ENCODE measurements at places on chromosomes 1 and 21.

GRCh38 chr1:70820995-70821394 lies 226.6 kb downstream of the PTGER3 start:
- no peaks in the 10 kb centered on the region for H3K27me3 ChIP-seq
- no peaks in the 10 kb centered on the region for H3K36me3 ChIP-seq
- DNase-seq, result no peak
- H3K4me1 ChIP-seq, result no peaks in the 10 kb centered on the region
- no peak overlapping the region for H3K27ac ChIP-seq

- H3K27me3 ChIP-seq, result no peaks in the 10 kb centered on the region
- no peak overlapping the region for H3K4me3 ChIP-seq
- peak; percentile 9 for DNase-seq
- H3K27ac ChIP-seq, result no peak overlapping the region
- H3K36me3 ChIP-seq, result no peaks in the 10 kb centered on the region
Measured at GRCh38 chr1:98388441-98388840, 273.1 kb upstream of the SNX7 start.

DNA sequence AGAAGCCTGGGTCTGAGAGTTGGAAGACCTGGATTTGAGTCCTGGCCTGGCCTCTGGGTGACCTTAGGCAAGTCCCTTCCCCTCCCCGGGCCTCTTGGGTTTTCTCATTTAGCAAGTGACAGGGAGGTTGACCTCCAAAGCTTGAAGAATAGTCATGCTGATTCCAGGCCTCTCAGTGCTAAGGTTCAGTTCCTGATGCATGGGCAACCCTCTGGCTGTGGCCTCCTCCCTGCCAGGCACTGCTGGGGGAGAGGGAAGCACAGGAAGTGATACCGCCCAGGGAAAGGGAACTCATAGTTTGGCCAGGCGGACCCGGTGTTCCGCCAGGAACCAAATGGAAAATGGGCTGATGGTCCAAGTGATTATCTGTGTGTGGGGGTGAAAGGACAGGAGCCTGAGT lies 23.6 kb upstream of the WASF2 start:
- no peak overlapping the region for H3K4me3 ChIP-seq
- DNase-seq, result no peak
- no peak overlapping the region for H3K27ac ChIP-seq
- H3K27me3 ChIP-seq, result no peaks in the 10 kb centered on the region
- peaks cover 16% of the 10 kb centered on the region for H3K4me1 ChIP-seq

DNA sequence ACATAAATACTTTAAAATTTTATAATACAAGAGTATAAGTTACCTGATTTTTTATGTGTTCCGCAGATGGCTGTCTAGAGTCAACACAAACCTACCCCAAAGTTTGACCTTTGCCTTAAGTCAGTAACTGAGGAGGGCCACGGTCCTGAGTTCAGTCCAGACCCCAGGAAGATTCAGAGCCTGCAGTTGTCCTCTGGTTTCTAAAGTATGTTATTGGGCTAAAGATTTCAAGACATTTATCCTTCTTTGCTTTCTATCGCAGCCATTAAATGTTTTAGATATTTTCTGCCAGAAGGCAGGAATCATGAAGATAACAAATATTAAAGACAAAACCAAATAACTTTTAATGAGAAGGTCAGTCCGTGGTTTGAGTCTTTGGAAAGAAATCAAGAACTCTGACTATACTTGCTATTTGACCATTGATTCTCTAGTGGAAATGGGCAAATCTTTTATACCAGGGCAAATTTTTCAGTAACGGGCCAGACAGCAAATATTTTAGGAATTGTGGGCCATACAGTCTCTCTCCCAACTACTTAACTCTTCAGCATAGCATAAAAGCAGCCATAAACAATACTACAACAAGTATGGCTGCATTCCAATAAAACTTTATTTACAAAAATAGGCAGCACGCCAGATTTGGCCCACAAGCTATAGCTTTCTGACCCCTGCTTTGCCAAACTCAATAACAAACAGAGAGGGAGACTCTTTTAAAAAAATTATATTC lies 38.0 kb upstream of the HAO2 start:
- H3K27me3 ChIP-seq, result peaks cover 12% of the 10 kb centered on the region
- DNase-seq, result no peak
- no peaks in the 10 kb centered on the region for H3K36me3 ChIP-seq
- no peak overlapping the region for H3K4me3 ChIP-seq
- no peak overlapping the region for H3K27ac ChIP-seq

GRCh38 chr1:27011058-27011764 lies 1.4 kb downstream of the TENT5B start:
- peaks cover 23% of the 10 kb centered on the region for H3K27me3 ChIP-seq
- DNase-seq, result no peak
- H3K27ac ChIP-seq, result no peak overlapping the region

- H3K27me3 ChIP-seq, result peaks cover 22% of the 10 kb centered on the region
- no peak for DNase-seq
- H3K27ac ChIP-seq, result no peak overlapping the region
- H3K4me3 ChIP-seq, result no peak overlapping the region
- peaks cover 11% of the 10 kb centered on the region for H3K4me1 ChIP-seq
Measured at GRCh38 chr1:35644204-35644603, 2.9 kb upstream of the PSMB2 start.

GRCh38 chr21:34668803-34669148 lies at the start of gene CLIC6:
Gene CLIC6 (plus strand): TSS chr21:34668994. CDS start chr21:34669389, 395 bp downstream.
- H3K4me3 ChIP-seq, result peak within 1 kb of the TSS; percentile 19
- no peak for DNase-seq
- peaks cover 9% of the 10 kb centered on the region for H3K4me1 ChIP-seq
- no peak within 1 kb of the TSS for H3K27ac ChIP-seq
